ENCODE measurements at places on chromosomes 1 and 21.

- no peak for DNase-seq
These were observed 940 bp upstream of the PLA2G2C start for GRCh38 chr1:20187103-20187812.

- DNase-seq: no peak
These were observed 23.0 kb downstream of the NID1 start for GRCh38 chr1:236041631-236042618.

- DNase-seq: no peak
These were observed 137.2 kb downstream of the DHRS3 start for GRCh38 chr1:12480748-12481362.

- no peak for DNase-seq
These were observed 28.3 kb downstream of the CAPZB start for GRCh38 chr1:19456968-19457441.

DNA sequence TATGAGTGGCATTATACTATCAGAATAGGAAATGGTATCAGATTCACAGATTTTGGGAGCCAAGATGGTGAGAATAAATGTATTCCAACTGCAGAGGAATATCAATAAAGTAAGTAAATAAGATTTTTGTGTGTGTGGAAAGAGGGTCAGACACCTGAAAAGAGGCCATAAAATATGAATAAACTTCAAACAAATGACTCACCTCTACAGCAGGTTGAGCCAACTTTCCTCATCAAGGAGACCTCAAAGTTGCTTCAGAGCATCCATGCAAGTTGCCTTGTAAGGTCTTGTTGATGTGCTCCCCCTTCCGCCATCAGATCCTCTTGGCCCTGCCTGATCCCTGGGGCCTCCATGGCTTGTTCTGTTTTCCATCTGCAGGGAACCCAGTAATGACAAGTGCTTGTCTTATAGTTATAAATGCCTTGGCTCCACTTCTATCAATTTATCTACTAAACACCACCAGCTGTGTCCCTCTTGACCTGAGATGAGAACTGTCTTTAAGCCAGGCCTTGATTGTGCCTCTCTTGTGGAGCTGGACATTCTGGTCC is 775.6 kb downstream of the LTN1 start:
- no peak for DNase-seq

DNA sequence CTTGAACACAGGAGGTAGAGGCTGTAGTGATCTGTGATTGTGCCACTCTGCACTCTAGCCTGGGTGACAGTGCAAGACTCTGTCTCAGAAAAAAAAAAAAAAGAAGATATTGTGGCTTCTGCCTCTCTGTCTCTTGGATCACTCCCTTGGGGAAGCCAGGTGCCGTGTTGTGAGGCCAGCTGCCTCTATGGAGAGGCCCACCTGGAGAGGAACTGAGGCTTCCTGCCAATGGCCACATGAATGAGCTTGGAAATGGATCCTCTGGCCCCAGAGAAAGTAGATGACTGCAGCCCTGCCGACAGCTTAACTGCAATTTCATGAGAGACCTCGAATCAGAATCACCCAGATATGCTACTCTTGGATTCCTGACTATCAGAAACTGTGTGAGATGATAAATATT is 19.7 kb upstream of the AK2 start:
- DNase-seq: no peak

GRCh38 chr1:9262096-9262986 is 27.8 kb downstream of the H6PD start:
- DNase-seq: no peak

GRCh38 chr1:220982686-220983085 is 103.4 kb downstream of the HLX start:
- no peak for DNase-seq

GRCh38 chr1:41485605-41486004 is 1.1 kb upstream of the EDN2 start:
- DNase-seq: no peak

DNA sequence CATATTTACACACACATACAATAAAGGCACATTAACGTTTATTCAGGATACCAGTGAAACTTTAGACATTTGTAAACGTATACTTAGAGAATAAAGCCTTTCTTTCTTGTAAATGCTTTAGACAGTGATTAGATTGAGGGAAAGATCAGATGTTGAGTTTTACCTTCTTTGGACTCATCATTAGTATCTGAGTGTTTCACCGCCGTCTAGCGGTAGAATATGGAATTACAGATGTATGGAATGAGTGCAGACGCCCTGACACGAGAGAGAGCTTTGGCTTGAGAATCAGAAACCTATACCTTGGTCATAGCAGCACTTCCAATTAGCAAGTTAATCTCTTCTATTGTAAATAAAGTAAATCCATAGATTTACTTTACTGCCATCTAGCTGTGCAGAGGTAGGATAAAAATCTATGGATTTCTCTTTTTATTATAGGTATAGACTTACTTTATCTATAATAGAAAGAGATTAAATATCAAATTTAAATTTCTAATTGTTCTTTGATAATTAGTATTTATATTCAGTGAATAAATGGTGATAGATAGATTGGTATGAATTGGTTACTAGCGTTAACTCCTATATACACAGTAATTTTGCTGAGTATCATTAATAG is 12.6 kb downstream of the FLG2 start:
- no peak for DNase-seq

DNA sequence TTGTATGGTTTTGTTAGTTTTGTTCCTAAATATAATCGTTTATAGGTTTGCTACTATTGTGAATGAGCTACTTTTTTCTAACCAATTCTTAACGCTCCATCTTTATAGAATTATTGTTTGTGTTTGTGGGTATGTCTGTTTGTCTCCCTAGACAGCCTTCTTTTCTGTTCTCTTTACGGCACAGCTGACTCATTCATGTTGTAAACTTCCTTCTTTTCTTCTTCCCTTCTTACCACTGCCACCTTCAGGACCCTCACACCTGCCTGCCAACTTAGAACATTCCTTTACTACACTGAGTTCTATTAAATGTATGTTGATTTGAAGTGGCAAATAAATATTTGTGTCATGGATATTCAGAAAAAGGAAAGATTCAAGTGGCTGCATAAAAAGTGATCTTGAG is 29.1 kb downstream of the AK5 start:
- DNase-seq: no peak

DNA sequence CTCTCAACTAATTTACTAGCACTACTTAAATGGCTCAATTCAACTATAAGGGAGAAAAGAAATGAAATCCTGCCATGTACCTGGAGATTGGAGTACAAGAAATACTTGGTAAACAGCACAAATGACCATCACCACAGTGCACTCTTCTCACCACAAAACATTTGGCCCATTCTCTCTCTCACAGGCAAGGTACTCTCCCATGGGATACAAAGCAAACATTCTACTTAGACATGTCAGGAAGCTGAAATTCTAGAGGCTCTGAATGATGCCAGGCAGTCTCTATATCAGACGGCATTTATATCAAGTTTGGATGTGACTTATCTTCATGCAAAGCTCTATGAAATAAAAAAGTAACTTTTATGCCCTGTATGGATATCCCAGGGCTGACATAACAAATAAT is 72.5 kb downstream of the DPT start:
- DNase-seq: no peak

DNA sequence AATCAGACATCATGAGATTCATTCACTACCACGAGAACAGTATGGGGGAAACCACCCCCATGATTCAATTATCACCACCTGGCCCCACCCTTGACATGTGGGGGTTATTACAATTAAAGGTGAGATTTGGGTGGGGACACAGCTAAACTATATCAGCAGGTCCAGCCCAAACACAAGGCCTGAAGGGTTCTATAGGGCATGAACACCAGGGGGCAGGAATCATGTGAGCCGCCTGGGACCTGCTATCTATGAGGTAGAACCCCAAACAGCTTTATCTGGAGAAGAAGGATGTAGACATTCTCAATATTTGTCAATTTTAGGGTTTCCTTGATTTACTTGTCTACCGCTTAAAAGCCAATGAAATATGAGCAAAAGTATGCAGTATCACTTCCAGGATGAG is 294.9 kb upstream of the DEPDC1 start:
- DNase-seq: no peak

GRCh38 chr1:223653015-223653414 is 12.5 kb downstream of the CAPN8 start:
- no peak for DNase-seq

- no peak for DNase-seq
These were observed 62.8 kb downstream of the NGF start for GRCh38 chr1:115275216-115275615.

DNA sequence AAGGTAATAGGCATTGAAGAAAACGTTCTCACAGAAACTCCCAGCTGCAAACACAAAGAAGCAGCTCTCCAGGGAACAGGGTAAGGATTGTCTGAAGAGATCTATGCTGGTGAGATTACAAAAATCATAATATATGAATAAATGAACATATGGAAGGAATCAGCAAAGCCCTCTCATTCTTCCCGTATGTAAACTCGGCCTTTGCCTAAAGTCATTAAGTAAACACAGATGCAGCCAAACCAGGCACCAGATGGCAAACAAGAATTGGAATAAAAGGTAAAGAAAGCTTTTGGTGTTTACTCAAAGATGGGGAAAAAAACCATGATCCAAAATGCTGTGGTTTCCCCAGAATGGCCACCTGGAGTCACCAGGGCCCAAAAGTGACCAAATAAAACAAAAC is 76.6 kb upstream of the HOOK1 start:
- DNase-seq: no peak

DNA sequence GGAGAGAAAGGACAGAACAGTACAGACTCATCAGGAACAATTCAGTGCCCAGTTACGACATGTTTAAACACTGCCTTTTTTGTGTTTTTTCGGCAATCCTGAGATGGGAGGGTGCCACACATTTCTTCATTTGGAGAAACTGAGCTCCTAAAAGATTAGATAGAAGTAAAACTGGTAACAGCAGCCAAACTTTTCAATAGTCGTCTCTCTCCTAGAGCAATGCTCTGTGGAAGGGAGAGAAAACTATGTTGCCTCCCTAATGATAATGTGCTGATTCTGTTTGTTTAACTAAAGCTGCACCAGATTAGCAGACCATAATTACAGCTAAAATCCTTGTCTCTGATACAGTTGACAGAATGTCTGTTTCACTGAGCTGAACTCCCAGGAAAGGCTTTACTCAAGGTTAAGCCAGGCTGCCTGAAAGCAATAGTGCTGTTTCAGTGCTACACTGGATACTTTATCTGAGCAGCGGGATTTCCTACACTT is 76.2 kb upstream of the CXADR start:
- DNase-seq: no peak

DNA sequence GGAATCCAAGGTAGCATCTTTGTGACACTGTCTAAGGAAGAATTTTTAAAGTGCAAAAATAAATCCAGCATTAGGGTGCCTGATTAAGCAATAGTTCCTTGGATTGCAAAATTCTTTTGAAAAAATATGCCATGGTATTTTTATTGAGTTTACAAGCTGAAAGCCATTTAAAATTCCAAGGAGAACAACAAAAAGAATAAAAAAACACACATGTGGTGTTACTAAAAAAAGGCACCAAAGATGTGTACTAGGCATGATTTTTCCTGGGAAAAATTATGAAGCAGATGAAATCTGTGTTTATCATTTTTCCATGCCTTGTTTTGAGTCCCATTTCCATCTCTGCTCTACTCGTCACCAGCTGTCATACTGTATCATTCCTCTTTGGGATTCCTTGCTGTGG is 157.0 kb upstream of the ZNHIT6 start:
- DNase-seq: no peak

DNA sequence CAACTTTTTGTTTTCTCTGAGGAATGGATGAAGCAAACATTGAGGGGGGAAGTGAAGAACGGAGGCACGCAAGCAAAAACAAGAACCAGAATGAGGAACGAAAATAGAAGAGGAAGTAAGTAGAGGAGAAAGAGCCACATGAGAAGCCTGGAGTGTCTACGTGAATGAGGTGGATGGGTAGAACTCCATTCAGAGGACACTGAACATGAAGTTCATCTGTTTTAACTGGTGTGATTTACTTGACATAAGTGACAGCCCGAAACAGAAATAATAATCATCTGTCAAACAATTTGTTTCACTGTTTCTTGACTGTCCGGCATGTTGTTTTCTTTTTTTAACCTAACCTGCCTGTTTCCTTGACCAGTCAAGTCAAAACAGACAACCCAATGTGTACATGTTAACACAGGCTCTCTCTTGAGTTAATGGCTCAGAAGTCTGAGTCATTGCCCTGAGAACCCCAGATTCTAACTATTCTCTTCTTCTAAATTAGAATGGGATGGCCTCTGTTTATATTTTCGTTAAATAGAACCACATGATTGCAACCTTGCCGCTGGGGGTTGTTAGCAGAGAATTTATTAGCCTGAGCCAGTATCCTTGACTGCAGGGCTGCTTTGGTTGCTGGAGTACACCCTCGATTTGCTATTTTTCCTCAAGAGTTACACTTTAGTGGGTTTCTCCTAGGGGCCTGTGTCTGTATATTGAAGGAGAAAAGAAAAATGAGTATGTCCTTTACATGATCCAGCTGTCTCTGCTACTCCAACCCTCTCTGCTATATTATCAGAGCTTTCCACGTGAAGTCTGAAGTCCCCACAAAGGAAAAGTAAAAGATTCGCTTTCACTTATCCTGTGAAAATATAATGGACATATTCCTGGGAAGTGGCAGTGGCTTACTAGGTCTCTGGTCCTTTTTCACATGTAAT is 151.7 kb downstream of the ZC3H11B start:
- DNase-seq: no peak

DNA sequence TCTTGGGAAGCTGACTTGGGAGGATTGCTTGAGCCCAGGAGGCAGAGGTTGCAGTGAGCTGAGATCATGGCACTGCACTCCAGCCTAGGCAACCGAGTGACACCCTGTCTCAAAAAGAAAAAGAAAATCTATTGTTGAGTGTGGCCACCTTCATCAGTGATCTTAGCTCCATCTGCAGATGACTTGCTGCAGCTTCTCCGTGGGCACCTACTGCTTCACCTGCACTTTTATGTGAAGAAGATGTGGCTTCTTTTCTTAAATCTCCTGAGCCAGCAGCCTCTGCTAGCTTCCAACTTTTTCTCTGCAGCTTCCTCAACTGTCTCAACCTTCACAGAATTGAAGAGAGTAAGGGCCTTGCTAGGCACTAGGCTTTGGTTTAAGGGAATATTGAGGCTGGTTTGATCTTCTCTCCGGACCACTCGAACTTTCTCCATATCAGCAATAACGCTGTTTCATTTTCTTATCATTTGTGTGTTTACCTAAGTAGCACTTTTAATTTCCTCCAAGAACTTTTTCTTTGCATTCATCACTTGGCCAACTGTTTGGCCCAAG is 28.0 kb downstream of the AGPAT3 start:
- DNase-seq: no peak

- DNase-seq: no peak
These were observed 88.8 kb upstream of the PDE4B start for GRCh38 chr1:65703853-65704252.

GRCh38 chr1:176164014-176164678 is 42.9 kb downstream of the COP1 start:
- no peak for DNase-seq

GRCh38 chr1:33503506-33503905 is 31.1 kb downstream of the ZSCAN20 start:
- DNase-seq: no peak

- DNase-seq: no peak
These were observed 5.1 kb upstream of the TMEM222 start for GRCh38 chr1:27316860-27317259.

GRCh38 chr1:223741861-223742260 is 29.5 kb downstream of the CAPN2 start:
- DNase-seq: no peak

- no peak for DNase-seq
These were observed 33.6 kb downstream of the SOAT1 start for GRCh38 chr1:179327196-179327595.

Data from activated naive CD4-positive, alpha-beta T cell (primary cell).